Renal cortical epithelial cell (primary cell): ENCODE measurements at places on chromosomes 7 and 10. TPM values are rescaled to one million over a fixed set of nuclear protein-coding genes. Genes with fewer than 3 reads are reported as not detected.

ZNF487 gene
- total RNA-seq, result 4.2 and 8.3 TPM in 2 replicates

FGL2 gene
- total RNA-seq, result 0.30 and 1.0 TPM in 2 replicates

DNA sequence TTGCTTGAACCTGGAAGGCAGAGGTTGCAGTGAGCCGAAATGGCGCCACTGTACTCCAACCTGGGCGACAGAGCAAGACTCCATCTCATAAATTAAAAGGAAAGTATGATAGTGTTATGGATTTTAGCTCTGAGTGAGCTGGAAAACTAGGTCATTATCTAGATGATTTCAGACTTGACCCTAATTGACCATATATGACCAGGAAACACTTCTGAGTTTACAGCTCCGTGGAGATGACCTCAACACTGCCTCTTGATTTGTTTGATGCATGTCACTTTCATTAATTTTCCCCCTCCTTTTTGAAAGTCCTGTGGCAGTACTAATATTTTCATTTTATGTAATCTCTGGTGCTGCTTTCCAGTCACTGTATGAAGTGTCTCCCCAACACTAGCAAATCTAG is 7.8 kb upstream of the SEC61A2 start:
- no peak for DNase-seq

DNA sequence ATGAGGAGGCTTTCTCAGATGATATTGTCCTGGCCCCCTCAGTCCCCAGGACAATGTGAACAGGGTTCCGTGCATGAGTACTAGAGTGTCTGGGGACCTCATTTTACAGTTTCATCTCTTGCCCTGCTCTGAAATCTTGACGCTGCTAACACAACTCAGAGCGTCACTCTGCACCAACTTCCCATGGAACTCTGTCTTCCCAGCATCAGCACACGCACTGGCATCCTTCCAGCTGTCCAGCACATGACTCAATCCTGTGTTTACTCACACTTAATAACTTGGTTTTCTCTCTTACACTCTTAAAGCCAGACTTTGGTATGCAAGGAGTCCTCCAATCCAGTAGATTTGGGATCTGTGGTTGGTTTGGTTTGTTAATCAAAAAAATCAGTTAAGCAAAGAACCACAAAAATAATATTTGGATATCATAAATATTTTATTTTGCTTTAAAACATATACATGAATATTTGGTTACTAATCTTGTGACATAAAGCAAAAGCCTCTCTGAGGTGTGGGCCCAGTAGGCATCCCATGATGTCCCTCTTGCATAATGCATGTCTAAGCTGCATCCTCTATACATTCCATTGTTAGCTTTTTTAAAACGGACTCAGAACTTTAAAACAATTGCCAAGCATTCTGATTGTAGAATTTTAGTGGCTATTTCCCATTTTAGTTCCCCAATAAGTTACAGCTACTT is 131.0 kb downstream of the CXCL12 start:
- DNase-seq, result peak; percentile 66

- DNase-seq, result no peak
Measured at GRCh38 chr7:27000496-27000895, 95.3 kb downstream of the HOXA1 start.

DNA sequence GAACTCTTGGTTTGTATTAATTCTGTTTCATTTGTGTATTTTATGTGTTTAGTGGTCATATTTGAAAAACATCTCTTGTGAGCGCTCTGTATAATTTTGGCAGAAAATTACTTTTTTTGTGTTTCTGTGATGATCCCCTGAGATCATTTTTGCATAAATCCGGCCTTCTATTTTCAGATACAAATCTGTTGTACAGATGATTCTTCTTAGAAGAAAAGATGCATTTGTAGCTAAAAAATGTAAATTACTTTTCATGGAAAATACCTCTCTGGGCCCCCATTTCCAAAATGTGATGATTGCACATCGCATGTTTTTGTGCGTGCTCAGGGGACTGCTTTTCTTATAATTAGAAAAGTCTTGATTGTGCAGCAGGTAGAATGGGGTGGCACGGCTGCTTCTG is 395.4 kb downstream of the LRMDA start:
- DNase-seq, result no peak

DNA sequence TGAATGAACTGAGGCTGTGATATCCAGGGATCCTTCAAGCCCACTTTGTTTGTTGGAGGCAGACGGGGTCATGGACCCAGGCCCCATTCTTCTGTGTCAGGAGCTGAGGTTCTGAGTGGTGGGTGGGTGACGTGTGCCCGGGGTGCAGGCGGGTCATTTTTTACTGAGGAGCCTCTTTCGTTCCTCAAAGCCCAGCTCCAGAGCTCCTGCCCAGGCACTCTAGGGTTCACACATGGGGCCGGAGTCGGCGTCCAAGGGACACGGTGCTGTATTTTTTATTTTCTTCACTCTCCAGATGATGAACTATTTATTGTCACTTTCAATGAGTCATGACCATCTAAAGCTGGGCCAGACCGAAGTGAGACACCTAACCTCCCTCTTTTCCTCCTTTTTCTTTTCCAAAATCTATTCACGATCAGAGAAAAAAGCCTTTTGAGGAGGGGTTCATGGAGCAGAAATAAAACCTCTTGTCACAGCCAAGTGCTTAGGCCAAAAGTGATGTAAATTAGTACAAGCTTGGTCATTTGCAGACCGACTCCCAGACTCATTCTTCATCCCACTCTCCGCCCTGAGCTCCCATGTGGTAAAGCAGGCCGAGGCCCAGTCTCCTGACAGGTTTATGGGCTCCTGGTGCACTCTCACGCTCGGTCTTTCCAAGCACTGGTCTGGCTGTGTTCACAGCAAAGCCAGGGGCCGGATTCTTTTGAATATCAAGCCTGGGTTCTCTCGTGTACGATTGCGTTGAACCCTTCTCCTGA is 41.4 kb upstream of the PITRM1 start:
- DNase-seq, result no peak
